ENCODE measurements at places on chromosomes 1 and 21.
A peak's percentile ranks its signal among the peaks of the same experiment; 100 is the strongest.

DNA sequence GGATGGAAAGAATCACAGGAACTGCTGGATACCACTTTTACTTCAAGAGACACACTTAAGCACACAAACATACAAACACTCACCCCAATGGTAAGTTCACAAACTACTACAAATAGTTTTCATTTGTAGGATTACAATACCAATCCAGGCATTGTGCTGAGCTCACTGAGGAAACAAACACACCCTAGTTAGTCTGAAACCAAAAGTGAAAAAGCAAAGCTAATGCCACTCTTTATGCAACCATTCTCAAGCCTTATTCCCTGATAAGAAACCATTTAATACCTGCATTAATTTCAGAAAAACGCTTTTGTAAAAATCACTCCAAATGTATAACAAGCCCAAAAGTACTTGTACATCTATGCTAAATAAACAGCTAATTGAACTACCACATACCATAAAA, 38.3 kb downstream of the RNF115 start:
- DNase-seq: no peak

GRCh38 chr1:209756615-209757445, 977 bp downstream of the TRAF3IP3 start:
- DNase-seq: no peak

- DNase-seq: no peak
Measured at GRCh38 chr1:23456226-23456625, 27.8 kb downstream of the ASAP3 start.

DNA sequence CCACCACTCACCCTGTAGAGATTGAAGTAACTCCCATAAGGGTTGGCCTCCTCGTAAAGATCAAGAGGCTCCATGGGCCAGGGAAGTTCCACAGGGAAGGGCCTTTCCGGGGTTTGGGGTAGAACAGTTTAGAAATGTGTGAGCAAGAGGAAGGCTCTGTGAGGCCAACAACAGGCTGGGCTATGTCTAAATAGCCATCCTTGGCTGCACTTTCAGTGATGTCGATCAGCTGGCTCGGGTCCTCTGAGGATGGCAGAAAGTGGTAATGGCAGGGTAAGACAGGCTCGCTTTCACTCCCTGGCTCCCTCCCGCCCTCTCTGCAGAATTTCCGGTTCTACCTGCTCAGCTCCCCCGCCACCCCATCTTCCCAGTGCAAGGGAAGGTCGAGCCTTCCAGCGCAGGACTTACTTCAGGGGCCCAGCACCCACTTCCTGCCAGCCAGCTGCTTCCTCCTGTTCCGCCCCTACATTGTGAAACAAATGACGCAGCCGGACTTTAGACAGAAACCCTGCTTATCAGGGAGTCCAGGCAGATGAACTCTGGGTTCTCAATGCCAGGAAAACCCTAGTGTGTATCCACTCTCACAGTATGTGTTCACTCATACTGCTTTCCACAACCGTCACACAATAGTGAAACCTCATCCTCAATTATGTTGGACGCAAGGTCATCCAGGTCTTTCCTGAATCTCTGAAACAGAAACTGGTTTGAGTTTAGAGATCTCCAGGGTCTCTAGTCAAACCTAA, 7.3 kb downstream of the F11R start:
- DNase-seq: no peak

DNA sequence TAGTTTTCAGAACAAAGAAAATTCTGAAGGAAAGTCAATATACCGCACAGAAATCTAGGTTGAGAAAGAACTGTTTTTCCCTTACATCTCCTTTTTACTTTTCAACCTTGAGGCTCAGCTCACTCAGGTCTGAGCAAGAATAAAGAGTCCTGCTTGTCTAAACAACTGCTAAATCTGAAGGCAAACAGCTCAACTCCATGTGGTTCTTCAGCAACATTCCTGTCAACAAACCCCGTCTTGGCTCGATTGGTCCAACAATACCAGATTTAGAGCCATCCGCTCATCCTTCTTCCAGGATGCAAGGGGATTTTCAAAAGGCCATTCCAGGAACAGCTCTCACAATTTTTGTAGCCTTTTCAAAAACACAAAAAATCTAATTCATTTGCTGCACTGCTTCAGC, 119.8 kb downstream of the HLCS start:
- no peak for DNase-seq

- no peak for DNase-seq
Measured at GRCh38 chr1:201933840-201934430, 12.4 kb downstream of the LMOD1 start.

- DNase-seq: no peak
Measured at GRCh38 chr1:212286556-212287131, 1.4 kb downstream of the PPP2R5A start.

GRCh38 chr1:1212780-1213344, 1.1 kb downstream of the TNFRSF4 start:
- no peak for DNase-seq

GRCh38 chr1:59146651-59147358, 150.1 kb upstream of the FGGY start:
- DNase-seq: peak; percentile 40

GRCh38 chr1:188382851-188383250, 1554.1 kb downstream of the PLA2G4A start:
- DNase-seq: no peak

GRCh38 chr21:43645976-43646375, 13.3 kb downstream of the HSF2BP start:
- no peak for DNase-seq

DNA sequence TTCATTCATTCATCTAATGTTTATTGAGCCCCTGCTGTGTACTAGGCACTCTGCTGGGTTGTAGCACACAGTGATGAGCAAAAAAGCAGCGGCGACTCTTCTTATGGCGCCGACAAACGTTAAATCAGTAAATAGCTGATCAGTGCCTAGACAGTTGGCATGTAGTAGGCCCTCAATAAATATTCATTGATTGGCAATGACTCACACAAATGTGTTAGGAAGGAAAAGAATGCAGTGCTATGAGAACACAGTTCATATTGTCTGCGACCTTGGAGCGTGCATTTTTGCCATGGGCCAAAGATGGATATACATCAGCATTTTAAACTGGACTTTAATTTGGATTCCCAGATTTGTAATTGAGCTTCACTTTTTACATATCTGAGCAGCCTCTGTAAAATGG, 52.0 kb downstream of the PRDM2 start:
- no peak for DNase-seq

- DNase-seq: no peak
Measured at GRCh38 chr1:215992620-215993019, 425.5 kb downstream of the KCTD3 start.

DNA sequence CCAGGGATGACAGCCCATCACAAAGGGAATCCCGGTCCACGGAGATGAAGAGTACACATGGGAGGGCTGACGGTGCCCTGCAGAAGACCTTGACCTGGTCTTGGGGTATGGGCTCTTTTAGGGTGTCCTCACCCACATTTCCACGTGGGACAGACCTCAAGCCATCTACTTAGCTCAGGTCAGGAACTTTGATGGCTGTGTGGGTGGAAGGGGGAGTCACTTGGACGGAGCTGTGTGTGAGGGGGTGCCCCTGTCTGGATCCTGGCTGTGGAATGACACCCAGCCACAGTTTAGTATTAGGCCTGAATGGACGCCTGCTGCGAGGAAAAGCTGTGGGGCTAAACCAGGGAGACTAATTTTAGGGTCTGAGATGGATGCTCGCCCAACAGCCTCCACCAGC, 10.9 kb upstream of the MIXL1 start:
- DNase-seq: no peak
